A172 (cell line): ENCODE measurements at places on chromosomes 1 and 21.

DNA sequence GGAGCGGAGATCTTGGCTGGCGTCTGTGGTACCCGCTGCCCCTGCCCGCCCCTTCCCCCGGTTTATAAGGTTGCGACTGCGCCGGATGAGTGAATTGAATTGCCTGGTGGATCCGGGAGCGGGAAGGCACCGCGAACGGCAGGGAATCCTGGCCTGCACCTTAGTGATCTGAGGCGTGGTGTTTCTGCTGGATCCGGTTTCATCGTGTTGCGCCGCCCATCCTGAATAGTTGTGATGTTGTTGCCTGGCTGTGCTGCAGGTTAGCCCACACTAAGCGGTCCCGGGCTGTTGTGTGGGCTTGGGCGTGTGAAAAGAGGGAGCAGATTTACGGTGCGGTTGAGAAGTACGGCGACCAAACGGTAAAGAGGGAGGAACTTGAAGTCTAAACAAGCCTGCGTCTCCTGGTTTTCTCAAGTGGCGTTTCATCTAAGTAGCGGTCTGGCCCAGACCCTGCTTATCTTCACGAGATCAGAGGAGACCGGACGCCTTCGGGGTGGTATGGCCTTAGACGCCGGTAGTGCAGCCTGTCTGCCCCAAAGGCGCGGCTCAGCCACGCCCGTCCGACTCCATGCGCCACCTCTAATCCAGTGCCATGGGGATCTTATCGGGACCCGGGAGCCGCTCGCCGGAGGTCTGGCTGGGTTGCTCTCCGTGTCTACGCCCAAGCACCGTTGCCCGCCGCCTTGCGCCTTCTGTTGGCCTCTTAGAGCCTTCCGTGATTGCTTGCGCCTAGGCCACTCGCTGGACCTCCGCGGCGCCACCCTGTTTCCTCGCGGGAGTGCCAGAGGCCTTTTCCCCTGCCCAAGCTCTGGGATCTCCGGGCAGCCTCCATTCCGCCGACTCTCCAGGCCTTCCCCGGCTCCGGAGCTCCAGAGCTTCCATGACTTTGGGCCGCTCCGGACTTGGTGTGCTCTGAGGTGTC lies 87.5 kb upstream of the RHOU start:
- no peak for DNase-seq

GRCh38 chr1:84715342-84716019 lies 25.2 kb upstream of the SSX2IP start:
- no peak for DNase-seq

DNA sequence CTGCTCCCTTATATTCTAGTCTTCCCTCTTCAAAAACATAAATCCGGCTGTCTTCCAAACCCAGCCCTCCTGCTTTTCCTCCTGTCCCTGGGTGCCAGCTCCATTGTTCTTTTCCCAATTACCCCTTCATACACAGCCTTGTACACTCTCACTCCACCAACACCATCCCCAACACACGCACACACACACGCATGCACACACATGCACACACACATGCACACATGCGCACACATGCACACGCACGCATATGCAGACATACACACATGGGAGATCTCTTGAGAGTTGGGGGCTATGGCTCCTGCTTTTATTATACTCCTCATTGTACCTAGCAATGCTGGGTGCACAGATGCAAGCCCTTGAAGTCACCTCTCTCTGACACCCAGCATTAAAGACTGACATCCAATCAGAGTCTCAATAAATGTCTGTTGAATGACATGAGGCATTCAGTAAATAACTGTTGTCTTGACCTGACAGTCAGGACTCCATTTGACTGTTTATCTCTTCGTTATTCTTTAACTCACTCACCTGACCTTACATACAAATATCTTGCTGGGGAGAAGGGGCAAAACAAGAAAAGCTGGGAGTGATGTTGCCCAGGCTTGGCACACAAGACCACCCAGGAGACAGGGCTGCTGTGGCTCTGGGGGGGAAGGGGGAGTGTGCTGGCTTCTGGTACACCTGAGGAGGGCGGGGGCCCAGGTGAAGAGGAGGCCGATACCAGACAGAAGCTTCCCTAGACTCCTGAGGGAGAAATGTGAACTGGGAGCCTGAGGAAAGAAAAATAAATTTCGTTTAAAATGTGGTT lies 16.0 kb downstream of the ABCA4 start:
- no peak for DNase-seq

- DNase-seq = no peak
Measured at GRCh38 chr1:114715952-114716303, 643 bp downstream of the NRAS start.

GRCh38 chr1:41807390-41807789 lies 111.3 kb downstream of the HIVEP3 start:
- no peak for DNase-seq

GRCh38 chr21:44082648-44083440 lies 24.4 kb upstream of the PWP2 start:
- no peak for DNase-seq

- DNase-seq = no peak
Measured at GRCh38 chr1:234598974-234599616, 10.9 kb downstream of the IRF2BP2 start.

- DNase-seq = no peak
Measured at GRCh38 chr21:29477941-29478340, 179.2 kb downstream of the BACH1 start.

DNA sequence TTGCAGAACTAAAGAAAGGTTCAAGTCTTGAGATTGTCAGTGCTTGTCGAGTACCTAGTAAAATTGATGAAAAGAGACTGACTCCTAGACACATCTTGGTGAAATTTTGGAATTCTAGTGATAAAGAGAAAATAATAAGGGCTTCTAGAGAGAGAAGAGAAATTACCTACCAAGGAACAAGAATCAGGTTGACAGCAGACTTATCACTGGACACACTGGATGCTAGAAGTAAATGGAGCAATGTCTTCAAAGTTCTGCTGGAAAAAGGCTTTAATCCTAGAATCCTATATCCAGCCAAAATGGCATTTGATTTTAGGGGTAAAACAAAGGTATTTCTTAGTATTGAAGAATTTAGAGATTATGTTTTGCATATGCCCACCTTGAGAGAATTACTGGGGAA lies 16.3 kb downstream of the L1TD1 start:
- DNase-seq = peak; percentile 27

- DNase-seq = no peak
Measured at GRCh38 chr1:85047144-85047471, 1.2 kb downstream of the MCOLN3 start.

DNA sequence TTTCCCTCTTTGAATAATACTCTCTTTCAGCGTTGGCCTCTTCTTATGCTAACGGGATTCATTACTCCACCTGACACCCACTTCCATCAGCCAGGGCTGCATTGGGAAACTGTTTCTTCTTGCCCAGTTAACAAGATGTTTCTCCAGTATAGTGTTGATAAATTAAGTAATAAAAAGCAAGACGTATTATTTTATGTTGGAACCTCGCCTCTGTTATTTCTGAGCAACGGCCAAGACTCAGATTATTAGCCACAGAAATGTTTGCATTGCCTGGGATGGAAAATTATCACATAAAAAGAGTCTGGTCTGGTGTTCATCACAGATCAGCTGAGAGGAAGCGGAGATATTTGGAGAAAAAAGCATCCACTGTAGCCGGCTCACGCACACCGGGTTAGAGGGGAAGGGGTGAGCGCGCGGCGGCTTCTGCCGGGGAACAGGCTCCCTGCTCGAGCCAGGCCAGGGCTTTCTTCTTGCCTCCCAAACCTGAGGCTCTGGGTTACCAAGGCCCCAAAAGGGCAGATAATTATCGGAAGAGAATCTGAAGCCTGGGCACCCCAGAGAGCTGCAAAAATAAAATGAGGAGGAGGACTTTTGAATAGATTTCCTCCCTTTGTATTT lies 189.5 kb downstream of the PRDM16 start:
- no peak for DNase-seq

GRCh38 chr1:56326056-56326455 lies 253.3 kb downstream of the PLPP3 start:
- DNase-seq = peak; percentile 22

DNA sequence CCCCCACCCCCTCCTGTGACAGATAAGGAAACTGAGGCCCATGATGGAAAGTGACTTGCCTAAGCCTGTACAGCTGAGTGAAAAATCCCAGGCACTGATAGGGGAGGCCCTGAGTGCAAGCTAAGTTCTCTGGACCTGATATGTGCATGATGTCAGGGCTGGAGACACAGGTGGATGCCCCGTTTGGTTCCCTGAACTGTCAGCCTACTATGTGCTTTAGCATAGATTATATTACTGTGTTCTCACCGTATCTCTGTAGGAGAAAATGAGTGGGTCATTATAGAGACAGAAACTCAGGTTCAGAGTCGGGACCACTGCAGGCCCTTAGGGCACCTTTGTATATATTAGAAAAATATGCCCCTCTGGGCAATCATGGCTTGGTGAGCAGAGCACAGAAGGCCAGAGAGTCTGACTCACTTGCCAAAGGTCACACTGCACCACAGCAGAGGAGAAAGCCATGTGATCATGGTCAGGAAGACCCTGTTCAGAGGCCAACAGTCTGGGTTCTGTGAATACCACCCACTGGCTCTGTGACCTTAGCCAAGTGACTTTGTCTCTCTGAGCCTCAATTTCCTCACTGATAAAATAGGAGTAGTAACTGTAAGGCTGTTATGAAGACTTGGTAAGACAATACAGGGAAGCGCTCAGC lies 145.8 kb upstream of the WNT4 start:
- DNase-seq = no peak

DNA sequence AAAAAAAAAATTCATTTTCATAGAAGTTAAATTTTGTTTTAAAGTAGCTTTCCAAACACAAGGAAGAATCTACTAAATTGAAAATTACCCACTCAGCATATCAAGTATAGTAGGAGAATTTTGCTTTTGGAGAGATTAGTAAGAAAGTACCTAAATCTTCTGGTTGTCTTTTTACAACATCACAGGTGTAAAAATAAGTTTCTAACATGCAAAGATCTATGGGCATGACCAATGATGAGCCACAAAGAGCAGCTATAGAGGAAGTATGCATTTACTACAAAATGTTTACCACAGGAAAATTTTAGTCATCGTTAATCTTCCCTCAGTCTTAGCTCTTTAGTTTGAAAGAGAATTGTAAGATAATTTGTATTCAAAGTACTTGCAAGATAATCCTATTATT lies 28.1 kb downstream of the ANGPTL3 start:
- no peak for DNase-seq

GRCh38 chr1:234748066-234748465 lies 138.1 kb upstream of the IRF2BP2 start:
- DNase-seq = no peak

DNA sequence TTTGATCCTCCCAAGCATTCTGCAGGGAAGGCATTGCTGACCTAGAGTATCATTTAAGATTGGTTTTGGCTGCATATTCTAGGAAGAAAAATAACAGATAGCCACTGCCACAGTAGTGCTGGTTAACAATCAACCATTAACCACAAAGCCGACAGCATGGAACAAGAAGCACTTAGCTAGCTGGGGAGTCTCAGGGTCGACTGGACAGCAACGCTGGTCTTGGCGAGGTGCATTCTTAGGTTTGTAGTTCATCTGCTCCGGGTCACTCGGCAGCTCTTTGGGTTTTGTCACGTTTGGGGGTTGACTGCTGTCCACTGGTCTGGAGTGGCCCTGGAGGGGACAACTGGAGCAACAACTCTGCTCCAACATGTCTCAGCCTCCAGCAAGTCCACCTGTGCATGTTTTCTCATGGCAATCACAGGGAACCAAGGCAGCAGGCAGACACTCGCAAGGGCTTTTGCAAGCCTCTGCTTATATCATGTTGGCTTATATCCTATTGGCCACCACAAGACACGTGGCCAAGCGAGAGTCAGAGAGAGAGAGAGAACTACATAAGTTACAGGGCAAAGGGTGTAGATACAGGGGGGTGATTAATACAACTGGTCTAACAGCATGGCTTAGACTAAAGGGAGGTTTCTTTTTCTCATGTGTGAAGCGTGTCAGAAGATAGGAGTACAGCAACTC lies 99.5 kb downstream of the LACTBL1 start:
- DNase-seq = no peak

- DNase-seq = no peak
Measured at GRCh38 chr1:36941316-36941978, 92.9 kb downstream of the GRIK3 start.

DNA sequence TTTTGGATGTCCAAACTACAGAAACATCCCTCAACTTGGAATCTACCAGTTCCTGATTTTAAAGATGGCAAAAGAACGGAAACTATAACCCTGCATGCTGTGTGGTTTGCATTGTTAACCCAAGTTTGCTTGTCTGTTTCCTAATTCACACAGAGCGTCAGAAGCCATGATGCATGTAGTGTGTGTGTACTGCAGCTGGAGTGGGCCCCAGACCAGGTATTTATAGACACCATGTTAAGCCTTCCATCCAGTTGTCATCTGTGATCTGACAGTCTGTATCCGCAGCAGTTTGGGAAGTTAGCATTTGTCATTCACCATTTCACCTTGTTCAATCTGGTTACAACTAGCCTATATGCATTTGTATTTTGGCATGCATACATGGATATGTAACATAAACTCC lies 27.7 kb upstream of the PLEKHM2 start:
- no peak for DNase-seq

DNA sequence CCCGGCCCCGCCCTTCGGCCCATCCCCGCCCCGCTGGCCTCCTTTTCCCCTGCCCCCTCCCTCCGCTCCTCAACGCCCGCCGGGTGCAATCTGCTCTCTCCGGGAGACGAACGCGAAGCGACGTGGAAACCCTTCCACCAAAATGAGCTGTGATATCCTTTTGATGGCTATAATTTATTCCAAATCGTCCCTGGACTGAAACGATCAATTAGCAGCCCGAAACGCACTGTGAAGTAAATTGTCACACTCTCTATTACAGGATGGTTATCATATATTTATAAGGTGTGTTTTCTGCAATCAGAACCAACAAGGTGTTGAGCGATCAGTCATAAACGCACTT lies 134.6 kb upstream of the BARHL2 start:
- no peak for DNase-seq

GRCh38 chr1:208074353-208074752 lies 163.4 kb upstream of the CD34 start:
- no peak for DNase-seq

- DNase-seq = no peak
Measured at GRCh38 chr21:38905752-38906151, 100.0 kb downstream of the ETS2 start.

DNA sequence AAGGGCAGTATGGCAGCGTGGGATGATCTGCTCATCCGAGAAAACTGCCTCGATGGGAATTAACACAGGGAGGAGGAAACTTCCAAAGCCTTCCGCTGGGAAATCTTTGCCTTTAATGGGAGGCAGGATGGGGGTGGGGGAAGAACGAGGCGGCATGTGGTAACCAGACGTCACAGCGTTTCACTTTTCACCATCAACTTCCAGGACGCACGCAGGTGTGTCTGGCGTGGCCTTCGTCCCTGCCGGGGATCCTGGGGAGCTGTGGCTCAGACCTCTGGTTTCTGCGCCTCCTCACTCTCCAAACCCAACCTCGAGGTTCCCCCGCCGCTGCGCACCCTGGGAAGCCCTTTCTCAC lies 282 bp downstream of the RSPH1 start:
- DNase-seq = no peak

GRCh38 chr1:5141750-5142149 lies 487.3 kb downstream of the AJAP1 start:
- DNase-seq = no peak
